ENCODE measurements at places on chromosomes 16 and 17.

GRCh38 chr16:88504489-88505404 is 51.7 kb downstream of the ZFPM1 start:
- no peak for DNase-seq

GRCh38 chr16:12062343-12063003 is 85.9 kb downstream of the SNX29 start:
- no peak for DNase-seq

DNA sequence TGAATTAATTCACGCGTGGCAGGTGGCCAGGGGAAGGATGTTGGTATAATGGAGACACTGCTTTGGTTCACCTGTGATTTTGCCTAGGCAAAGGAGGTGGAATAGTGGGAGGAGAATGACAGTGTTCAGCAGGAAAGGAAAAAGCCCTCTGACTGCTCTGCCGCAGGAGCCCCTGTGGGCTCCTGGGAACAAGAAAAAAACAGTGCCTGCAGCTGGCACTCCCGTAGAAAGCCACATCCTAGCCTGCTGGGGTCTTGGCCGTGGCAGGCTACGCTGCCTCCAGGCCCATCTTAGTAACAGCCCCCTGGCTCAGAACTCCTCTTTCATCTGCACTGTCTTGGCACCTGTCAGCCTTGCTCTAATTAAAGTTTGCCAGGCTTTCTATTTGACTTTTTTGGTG is 20.6 kb downstream of the ADORA2B start:
- no peak for DNase-seq

GRCh38 chr17:82097919-82098168 is 192 bp downstream of the FASN start:
- peak; percentile 20 for DNase-seq

DNA sequence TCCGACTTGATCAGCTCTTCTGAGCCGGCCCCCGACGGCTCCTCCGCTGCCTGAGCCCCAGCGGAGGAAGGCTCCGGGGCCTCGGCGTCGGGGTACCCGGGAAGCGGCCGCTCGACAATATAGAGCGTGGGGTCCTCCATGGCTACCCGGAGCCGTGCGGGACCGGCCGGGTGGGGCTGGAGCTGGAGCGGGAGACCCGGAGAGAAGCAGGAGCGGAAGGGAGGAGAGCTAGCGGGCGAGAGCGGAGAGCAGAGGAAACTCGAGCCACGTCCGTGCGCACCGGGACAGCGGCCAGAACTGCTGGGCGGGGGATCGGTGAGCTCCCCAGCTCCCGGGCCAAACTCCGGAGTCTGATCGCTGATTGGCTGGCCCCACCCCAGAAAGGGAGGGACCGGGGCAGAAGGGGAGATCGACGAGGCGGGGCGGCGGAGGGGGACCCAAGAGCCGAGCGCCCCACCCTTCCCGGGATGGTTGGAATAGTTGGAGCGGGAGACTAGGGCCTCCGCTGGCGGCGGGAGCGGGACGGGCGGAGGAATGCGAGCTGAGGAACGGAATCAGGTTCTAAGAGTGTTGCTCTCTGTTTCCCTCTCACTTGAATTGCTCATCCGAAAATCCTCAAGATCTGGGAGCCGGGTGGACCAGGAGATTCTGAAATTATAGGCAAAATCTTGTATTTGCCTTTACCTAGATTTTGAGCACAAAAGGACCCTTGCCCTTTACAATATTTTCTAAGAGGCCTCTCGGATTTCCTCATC is at the start of gene CAVIN1:
Gene CAVIN1 (minus strand): TSS at position 299 of the 755 bp plus-strand sequence. CDS start 159 bp downstream, at position 140.
- no peak for DNase-seq

DNA sequence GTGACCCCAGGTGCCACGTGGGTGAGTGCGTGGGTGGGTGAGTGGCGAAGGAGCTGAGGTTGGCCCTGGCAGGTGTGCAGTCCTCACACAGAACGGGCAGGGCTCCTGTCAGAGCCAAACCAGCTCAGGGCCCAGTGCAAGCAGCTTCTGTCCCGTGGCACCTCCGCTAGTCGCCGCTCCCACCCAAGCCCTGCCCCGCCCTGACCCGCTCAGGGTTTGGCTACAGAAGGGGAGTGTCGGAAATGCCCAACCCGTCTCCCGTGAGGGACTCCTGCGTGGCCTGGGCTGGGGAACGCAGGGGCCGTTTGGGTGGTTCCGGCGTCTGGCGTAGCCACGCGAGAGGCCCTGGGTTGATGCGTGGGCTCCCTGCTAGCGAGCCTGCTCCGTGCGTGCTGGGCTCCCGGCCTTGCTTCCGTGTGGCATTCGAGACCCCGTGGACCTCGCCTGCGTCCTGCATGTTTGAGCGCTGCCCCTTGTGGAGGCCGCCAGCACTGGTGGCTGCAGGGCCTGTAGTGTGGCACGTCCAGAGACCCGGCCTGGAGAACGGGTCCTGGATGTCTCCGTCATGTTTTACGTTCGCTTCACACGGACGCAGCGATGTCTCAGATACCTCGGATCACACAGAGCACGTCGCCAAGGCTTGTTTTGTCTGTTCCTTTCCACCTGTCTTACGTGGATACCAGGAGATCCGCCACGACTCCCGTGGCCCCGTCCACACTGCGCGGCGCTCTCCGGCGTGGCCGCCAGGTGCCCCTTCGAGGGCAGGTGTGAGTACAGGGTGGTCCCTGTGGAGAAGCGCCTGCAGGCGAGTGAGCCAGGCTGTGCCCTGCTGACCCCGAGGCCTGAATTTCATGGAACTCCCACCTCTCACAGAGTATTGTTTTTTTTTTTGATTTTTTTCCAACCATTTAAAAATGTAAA is 10.2 kb downstream of the CAPN15 start:
- DNase-seq: no peak

- DNase-seq: no peak
Measured at GRCh38 chr16:4260360-4260759, 12.5 kb downstream of the TFAP4 start.

DNA sequence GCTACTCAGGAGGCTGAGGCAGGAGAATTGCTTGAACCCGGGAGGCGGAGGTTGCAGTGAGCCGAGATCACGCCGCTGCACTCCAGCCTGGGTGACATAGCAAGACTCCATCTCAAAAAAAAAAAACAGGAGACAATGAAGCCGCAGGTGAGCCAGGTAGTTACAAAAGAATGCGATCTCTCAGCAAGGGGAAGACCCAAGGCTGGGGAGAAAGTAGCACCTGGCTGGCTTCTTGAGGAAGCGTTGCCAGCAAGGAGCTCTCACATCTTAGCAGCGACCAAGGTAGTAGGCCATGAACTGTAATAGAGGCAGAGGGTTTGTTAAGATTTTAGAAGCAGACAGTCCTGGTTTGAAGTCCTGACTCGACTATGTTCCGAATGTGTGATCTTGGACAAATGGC is 175.0 kb downstream of the AIPL1 start:
- DNase-seq: no peak

DNA sequence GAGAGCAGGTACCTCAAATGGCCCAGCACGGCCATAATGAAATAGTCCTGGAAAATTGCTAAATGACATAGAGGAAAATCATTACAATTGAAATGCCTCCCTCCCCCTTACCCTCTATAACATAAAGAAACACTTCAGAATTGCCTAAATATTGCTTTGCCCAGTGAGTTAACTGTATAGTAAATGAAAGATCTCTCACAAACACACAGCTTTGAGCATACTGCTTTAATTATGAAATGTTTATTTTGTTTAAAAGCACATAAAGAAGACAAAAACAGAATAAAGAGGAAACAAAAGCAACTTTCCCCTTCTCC is 9.3 kb upstream of the ADAMTS18 start:
- no peak for DNase-seq

- no peak for DNase-seq
Measured at GRCh38 chr17:46059486-46059885, 60.4 kb downstream of the STH start.

DNA sequence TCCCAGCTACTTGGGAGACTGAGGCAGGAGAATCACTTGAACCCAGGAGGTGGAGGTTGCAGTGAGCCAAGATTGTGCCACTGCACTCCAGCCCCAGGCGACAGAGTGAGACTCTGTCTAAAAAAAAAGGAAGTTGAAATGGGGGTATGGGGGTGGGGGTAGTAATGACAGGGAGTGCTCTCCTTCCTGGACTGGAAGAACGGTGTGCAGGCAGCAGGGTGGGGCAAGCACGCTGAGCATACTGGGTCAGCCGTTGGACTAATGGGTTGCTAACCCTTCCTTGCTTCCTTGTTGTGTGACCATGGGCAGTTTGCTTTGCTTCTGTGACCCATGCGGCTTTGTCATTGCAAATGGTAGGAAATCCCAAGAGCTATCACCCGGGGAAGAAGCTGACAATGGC is 16.5 kb downstream of the KATNIP start:
- no peak for DNase-seq

DNA sequence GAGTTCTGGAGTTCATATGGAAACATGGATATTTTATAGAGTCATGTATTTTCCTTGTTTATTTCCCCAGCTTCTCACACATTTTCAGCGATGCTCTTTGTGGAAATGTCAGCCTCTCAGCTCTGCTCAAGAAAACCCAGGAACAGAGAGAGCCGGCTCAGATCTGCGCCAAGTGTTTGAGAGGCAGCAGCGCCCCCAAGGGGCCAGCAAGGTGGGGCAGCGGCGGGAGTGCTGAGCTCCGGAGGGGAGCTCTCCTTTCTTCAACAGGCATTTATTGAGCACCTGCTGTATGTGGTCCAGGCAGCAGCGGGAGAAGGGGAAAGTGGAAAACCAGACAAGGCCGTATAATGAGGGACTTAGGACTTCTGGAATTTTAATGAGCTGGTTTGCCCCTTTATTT is 421.1 kb upstream of the C16orf82 start:
- DNase-seq: peak; percentile 39

DNA sequence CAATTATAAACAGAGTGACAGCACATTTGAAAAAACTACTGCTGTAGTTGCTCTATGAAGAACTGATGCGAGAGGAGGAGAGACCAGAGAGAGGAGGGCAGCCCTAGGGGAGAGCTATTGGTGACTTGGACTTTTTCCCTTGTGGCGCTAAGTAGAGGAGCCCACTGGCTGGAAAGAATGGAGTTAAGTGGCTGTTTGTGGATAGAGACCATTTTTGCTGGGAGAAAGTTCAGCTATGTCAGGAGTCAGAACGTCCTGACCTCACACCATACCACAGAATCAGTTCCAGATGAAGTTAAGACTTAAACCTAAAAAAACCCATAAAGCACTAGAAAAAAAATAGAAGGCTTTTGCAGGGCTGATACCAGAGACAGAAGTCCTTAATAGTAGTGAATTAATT is 2.0 kb downstream of the POLR2A start:
- DNase-seq: no peak

DNA sequence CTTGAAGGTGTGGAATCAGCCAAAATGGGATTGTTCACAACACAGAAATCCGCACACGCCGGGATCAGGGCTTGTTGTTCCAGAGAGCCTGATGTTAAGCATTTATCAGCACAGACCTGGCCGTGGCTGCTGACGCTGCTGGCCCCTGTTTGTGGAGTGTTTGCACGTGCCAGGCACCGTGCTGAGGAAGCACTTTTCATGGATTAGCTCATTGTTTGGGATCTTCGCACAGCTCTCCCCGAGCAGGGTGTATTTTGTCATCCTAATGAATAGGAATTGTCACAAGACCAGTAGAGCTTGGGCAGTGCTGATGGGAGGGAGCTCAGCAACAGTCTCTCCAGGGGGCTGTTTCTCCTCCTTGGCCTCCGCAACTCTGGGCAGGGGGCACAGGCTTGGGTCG is 160.4 kb upstream of the PLCG2 start:
- no peak for DNase-seq

- DNase-seq: no peak
Measured at GRCh38 chr16:20734056-20734455, 7.6 kb downstream of the THUMPD1 start.

DNA sequence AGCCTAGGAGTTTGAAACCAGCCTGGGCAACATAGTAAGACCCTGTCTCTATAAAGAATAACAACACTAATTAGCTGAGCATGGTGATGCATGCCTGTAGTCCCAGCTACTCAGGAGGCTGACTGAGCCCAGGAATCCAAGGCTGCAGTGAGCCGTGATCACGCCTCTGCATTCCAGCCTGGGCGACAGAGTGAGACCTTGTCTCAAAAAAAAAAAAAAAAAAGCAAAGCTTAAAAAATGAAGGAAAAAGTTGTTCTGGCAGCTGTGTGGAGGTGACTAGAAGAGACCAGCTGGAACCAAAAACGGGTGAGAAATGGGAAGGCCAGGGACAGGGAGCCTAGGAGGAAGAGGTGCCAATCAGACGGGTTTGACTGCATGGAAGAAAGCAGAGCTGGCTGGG is 4.2 kb downstream of the BCL7C start:
- DNase-seq: no peak

DNA sequence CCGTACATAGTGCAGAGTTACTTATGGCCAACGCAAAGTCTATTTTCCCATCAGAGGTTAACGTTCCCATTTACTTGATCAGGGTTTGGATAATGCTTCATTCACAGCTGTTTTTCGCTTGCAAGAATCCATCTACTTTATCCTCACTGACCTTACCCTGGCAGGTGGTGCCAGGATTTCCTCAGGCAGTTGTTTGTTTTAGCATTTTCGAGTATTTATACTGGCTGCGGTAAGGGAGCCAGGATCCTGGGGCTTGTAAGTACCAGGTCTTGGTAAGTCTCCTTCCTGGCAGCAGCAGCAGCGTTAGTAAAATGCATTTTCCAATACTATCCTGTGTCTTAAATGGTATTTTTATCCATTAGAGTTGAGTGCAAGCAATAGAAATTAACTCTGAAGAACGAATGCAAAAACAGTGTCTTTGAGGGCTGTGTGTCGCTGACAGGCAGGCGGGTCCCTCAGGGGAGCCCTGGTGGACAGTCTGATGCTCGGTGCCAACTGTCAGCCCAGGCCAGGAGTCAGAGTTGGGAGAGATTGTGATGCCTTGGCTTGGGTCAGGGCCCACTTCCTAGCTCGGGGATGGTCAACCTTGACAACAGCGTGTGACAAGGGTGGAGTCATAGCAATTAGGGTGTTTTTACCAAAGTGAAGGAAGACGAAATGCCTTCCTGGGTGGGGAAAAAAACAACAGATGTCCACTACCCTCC is 92.4 kb upstream of the HSBP1 start:
- no peak for DNase-seq

DNA sequence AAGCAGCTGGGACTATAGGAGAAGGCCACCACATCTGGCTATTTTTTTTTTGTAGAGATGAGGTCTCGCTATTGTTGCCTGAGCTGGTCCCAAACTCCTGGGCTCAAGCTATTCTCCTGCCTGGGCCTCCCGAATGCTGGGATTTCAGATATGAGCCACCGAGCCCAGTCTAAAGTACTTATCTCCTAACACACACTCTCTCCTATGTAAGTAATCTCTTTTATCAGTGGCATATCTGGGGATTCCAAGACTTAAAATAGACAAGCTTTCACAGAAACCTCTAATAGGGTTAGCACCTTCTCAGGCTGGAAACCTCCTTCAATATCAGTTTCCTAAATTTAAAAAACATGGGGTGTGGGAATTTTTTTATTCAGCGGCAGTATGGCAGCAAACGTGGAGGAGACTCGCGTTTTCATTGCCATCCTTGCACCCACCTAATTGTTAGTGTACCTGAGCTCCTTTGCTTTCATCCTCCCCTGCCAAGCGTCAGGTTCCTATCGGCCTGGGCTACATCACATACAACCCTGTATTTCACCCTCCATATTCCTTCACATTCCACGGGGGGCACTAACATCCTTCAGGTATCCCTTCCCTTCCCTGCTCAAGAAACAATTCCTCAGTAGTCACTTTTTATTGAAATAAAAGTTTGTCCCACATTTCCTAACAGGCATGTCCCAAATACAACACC is 1.1 kb downstream of the EZH1 start:
- no peak for DNase-seq

GRCh38 chr16:88013766-88014251 is 62.6 kb downstream of the BANP start:
- DNase-seq: no peak
